ENCODE measurements at places on chromosomes 7 and 10.

- H3K27me3 ChIP-seq: no peaks in the 10 kb centered on the region
- DNase-seq: no peak
- H3K36me3 ChIP-seq: no peaks in the 10 kb centered on the region
- no peak overlapping the region for H3K27ac ChIP-seq
- no peak overlapping the region for H3K4me3 ChIP-seq
- H3K4me1 ChIP-seq: no peaks in the 10 kb centered on the region
Measured at GRCh38 chr7:9498303-9498702, 1064.9 kb downstream of the NXPH1 start.

- peaks cover 4% of the 10 kb centered on the region for H3K27me3 ChIP-seq
- no peaks in the 10 kb centered on the region for H3K36me3 ChIP-seq
- H3K27ac ChIP-seq: no peak overlapping the region
Measured at GRCh38 chr10:16909961-16910792, 93.0 kb upstream of the RSU1 start.

- no peak overlapping the region for H3K27ac ChIP-seq
- no peak overlapping the region for H3K4me3 ChIP-seq
- no peaks in the 10 kb centered on the region for H3K4me1 ChIP-seq
- no peaks in the 10 kb centered on the region for H3K36me3 ChIP-seq
Measured at GRCh38 chr7:145168427-145168826, 332.6 kb upstream of the TPK1 start.

DNA sequence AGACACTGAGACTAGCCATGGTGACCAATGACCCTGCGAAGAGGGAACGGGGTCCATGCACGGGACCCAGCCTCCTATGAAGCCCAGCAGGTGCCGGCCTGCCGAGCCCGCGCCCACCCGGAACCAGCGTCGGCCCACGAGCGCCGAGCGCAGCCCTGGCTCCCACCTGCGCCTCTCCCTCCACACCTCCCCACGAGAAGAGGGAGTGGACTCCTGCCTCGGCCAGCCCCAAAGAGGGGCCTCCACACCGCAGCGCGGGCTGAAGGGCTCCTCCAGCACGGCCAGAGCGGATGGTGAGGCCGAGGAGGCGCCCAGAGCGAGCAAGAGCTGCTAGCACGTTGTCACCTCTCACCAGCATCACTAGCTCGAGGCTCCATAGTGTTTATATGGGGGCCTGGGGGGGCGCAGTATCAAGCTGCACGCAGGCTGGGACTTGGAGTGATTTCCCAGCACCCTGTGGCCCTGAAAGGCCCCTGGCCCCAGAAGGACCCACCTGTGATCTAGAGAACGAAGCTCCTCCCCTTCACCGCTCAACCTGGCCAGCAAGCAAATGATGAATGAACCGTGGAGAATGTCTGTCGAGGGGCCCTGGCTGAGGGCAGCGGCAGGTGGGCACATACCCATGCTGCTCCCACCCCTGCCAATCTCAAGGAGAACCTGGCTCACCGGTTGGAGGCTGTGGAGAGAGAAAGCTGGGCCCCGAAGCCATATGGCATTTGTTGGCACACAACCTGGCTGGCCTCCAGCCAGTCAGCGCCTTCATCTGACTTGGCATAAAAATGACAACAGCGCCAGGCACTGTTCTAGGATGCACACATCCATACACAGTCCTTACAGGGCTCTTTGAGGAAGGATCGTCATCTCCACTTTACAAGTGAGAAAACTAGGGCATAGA lies 30.7 kb downstream of the GHRHR start:
- H3K27ac ChIP-seq: no peak overlapping the region
- H3K4me3 ChIP-seq: no peak overlapping the region
- H3K4me1 ChIP-seq: no peaks in the 10 kb centered on the region
- no peak for DNase-seq
- H3K27me3 ChIP-seq: no peaks in the 10 kb centered on the region

DNA sequence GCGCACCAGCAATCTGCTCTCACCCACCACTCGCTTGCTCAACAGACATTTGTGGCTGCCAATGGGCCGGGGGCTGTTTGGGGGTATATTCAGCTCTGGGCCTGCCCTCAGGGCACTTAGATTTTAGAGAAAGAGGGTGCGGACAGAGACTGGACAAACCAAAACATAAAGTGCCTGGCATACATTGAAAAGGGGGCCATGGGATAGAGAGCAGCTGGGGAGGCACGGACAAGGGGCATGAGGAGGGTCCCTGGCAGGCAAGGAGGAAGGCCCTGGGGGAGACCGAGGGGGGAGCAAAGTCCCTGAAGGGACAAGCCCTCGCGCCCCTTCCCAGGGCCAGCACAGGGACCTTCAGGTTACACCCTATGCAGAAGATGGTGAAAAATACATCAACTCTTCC lies 43.5 kb downstream of the CLRN3 start:
- no peak overlapping the region for H3K4me3 ChIP-seq
- peaks cover 22% of the 10 kb centered on the region for H3K27me3 ChIP-seq
- H3K27ac ChIP-seq: no peak overlapping the region

GRCh38 chr7:26081638-26082037 lies 70.4 kb upstream of the NFE2L3 start:
- peaks cover 27% of the 10 kb centered on the region for H3K27me3 ChIP-seq
- H3K4me1 ChIP-seq: peaks cover 6% of the 10 kb centered on the region
- H3K36me3 ChIP-seq: no peaks in the 10 kb centered on the region
- H3K4me3 ChIP-seq: no peak overlapping the region
- DNase-seq: no peak

- no peak overlapping the region for H3K4me3 ChIP-seq
- H3K36me3 ChIP-seq: no peaks in the 10 kb centered on the region
- DNase-seq: peak; percentile 18
Measured at GRCh38 chr10:70337201-70337651, 45.2 kb downstream of the LRRC20 start.

DNA sequence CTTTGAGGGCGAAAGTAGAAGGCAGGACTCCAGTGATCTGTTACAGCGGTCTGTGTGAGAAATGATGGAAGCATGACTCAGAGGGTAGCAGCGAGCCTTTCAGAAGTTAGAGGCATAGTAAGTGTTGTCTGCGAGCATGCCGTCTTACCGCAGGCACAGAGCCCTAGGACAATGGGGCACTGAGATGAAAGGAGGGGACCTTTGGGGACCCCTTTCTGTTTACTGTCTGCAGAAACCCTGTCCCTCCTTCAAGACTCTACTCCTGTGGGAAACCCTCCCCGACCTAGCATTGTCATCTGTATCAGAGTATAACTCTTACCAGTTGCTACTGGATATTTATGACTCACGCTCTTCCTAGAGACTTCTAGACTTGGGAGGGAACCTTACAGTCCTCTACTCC lies 87.2 kb upstream of the AGK start:
- no peaks in the 10 kb centered on the region for H3K36me3 ChIP-seq
- no peak for DNase-seq
- no peaks in the 10 kb centered on the region for H3K4me1 ChIP-seq

DNA sequence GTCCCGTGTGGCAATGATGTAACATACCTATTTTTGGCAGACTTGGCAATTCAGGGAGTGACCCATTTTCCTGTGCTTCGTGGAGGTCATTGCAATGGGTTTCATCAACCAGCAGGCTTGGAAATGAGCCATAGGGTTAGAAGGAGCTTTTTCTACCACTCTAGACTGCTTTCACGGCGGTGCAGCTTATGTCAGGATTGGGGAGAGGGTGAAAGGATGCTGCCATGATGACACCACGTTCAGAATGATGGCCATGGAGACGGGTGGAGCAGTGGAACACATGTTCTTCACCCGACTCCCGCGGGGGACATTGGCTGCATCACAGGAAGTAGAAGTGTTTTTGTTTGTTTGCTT lies 220.2 kb downstream of the EMX2 start:
- no peak overlapping the region for H3K4me3 ChIP-seq
- DNase-seq: no peak
- H3K27me3 ChIP-seq: peaks cover 6% of the 10 kb centered on the region
- no peak overlapping the region for H3K27ac ChIP-seq
- no peaks in the 10 kb centered on the region for H3K36me3 ChIP-seq

DNA sequence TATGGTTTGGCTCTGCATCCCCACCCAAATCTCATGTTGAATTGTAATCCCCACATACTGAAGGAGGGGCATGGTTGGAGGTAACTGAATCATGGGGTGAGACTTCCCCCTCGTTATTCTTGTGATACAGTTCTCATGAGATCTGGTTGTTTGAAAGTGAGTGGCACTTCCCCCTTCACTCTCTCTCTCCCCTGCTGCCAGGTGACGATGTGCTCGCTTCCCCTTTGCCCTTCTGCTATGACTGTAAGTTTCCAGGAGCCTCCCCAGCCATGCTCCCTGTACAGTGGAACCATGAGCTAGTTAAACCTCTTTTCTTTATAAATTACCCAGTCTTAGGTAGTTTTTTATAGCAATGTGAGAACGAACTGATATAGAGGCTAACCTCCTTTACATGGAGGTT lies 16.6 kb downstream of the PLPP4 start:
- H3K36me3 ChIP-seq: peaks cover 6% of the 10 kb centered on the region
- no peak overlapping the region for H3K27ac ChIP-seq
- DNase-seq: no peak
- no peak overlapping the region for H3K4me3 ChIP-seq
- H3K4me1 ChIP-seq: no peaks in the 10 kb centered on the region

- DNase-seq: no peak
- H3K27me3 ChIP-seq: peaks cover 30% of the 10 kb centered on the region
- peaks cover 11% of the 10 kb centered on the region for H3K4me1 ChIP-seq
- peaks cover 4% of the 10 kb centered on the region for H3K36me3 ChIP-seq
Measured at GRCh38 chr10:92418891-92419290, 127.9 kb downstream of the MARCHF5 start.

- no peak overlapping the region for H3K27ac ChIP-seq
- no peak overlapping the region for H3K4me3 ChIP-seq
- H3K36me3 ChIP-seq: no peaks in the 10 kb centered on the region
- no peak for DNase-seq
Measured at GRCh38 chr10:93916257-93917063, 22.7 kb downstream of the SLC35G1 start.

DNA sequence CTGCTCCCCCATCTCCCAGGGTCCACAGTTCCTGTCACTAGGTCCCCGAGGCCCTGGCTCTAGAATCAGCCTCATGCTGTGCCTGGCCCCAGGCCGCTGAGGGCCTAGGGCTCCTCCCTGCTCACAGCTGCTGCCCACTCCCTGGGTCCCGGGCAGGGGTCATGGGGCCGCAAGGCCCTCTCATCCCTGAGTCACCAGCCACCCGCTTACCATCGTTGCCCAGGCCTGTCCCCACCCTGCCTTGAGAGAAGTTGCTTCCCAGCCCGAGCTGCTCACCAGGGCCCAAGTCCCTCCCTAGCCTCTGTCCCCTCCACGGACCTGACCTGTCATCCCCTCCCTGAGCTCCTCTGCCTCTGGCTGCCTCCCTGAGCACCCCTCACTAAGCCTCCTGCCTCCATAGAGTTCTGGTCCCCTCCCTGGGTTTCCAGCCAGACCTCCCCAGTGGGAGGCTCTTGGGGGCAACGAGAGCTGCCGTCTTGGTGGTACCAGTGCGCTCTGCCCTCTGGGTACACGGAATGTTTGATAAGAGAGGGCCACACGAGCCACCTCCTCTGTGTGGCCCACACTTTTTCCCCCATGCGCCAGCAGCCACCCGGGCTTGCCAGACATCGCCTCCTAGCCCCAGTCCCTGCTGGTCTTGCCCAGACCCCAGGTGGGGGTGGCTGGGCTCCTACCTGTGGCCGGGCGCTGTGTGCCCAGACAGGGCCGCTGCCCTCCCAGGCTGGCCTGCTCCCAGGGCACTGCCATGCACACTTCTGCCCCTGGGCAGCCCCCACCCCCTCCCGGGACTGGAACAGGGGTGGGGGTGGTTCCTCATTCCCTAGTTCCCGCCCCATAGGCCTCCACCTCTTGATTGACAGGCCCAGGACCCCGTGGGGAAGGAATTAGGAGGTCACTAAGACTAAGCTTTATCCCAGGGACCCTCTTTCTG lies 21.3 kb downstream of the MLXIPL start:
- no peak overlapping the region for H3K27ac ChIP-seq
- H3K36me3 ChIP-seq: no peaks in the 10 kb centered on the region
- H3K4me1 ChIP-seq: no peaks in the 10 kb centered on the region
- no peak for DNase-seq
- no peak overlapping the region for H3K4me3 ChIP-seq
